Effector memory CD4-positive, alpha-beta T cell (primary cell): ENCODE measurements at places on chromosomes 4 and X.

DNA sequence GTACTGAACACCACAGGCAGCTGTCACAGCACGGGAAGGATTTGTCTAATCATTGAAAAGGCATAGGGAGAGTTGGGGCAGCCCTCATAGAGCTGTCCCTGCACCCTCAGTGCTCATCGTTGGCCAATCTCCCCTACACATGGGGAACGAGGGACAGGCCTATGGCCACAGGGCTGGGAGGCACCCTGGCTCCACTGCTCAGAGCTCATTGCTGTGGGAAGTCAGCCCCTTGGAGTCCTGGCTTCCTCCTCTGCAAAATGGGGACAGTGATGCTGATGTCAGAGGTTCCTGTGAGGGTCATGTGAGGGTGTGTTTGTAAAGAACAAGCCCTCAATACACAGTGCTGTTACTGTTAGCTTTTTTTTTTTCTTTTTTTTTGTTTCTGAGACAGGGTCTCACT, 19.3 kb upstream of the HTRA3 start:
- no peak for DNase-seq
- no peak overlapping the region for H3K4me3 ChIP-seq
- H3K36me3 ChIP-seq: no peaks in the 10 kb centered on the region
- no peaks in the 10 kb centered on the region for H3K4me1 ChIP-seq
- no peak overlapping the region for H3K27ac ChIP-seq

DNA sequence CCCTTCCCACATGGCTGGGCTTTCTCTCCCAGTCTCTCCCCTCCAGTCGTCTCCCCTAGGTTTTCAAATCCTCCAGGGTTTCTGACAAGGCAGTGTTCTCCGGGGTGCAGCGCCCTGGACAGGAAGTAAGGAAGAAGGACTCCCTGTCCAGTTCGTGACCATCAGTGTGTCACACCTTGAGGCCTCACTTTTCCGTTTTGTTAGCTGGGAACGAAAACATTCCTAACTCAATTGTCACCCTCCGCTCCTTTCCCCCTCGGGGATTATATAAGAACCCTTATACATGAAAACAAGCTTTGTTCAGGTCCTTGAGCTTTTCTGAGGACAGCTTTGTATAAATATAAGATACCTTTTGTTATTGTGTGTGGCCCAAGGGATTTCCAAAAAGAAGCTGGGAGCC, 92.1 kb downstream of the KDR start:
- no peaks in the 10 kb centered on the region for H3K36me3 ChIP-seq
- DNase-seq: no peak
- no peaks in the 10 kb centered on the region for H3K27me3 ChIP-seq
- no peaks in the 10 kb centered on the region for H3K4me1 ChIP-seq
- no peak overlapping the region for H3K4me3 ChIP-seq

DNA sequence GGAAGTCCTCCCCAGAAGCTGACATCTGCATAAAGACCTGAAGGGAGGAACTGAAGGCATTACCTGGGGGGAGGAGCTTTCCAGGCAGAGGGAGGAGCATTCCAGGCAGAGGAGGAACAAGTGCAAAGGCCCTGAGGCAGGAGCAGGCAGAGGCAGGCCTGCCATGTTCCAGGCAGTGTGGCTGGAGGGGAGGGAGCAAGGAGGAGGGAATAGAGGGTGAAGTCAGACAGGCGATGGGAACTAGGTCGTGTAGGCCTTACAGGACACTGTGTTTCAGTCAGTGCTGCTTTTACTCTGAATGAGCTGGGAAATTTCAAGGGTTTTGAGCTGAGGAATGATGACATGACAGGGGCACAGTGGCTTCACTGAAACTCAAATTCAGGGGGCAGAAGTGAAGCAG, 292.7 kb downstream of the BCOR start:
- no peaks in the 10 kb centered on the region for H3K4me1 ChIP-seq
- H3K36me3 ChIP-seq: no peaks in the 10 kb centered on the region
- DNase-seq: no peak

DNA sequence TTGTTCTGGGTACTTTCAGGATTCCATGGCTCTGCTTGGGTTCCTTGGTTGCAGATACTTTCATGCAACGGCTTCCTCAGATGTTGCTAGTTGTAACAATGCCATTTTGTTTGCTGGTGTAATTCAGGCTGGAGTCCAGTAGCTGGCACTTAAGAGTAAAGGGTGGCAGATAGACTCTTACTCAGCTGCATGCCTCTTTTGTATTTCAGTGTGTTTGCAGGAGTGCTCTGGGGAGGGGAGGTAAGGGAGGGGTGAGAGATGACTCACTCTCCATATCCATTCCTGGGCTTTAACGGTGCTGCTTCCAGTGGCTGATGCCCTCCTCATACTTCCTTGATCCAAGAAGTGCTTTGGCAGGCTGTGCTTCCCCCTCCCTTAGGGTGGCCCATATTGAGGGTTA, 155.2 kb downstream of the ZNF330 start:
- no peaks in the 10 kb centered on the region for H3K27me3 ChIP-seq
- H3K4me3 ChIP-seq: no peak overlapping the region
- no peak overlapping the region for H3K27ac ChIP-seq
- DNase-seq: no peak
- no peaks in the 10 kb centered on the region for H3K4me1 ChIP-seq

GRCh38 chrX:133337250-133337649, 78.0 kb downstream of the GPC4 start:
- H3K4me1 ChIP-seq: no peaks in the 10 kb centered on the region
- no peak overlapping the region for H3K4me3 ChIP-seq
- H3K27me3 ChIP-seq: no peaks in the 10 kb centered on the region
- no peak for DNase-seq

DNA sequence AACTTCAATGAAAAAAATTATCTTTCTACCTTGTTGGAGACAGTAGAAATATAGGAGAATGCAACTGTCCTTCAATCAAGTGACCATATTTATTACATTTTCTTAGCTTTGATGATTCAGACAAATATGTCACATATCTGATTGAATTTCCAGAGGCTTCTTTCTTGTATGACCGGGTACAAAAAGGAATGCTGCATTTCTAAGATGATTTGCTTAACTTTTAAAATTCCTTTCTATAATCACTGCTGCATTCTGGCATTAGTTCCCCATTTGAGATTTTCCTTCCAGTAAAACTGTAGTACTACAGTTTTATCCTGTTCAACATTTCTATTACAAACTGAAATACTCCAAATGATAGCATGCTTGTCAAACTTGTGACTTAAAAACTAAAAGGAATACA, 5.2 kb downstream of the MFSD8 start:
- H3K4me3 ChIP-seq: no peak overlapping the region
- H3K4me1 ChIP-seq: no peaks in the 10 kb centered on the region
- H3K27me3 ChIP-seq: no peaks in the 10 kb centered on the region
- H3K36me3 ChIP-seq: no peaks in the 10 kb centered on the region

GRCh38 chrX:91414713-91415112, 19.9 kb upstream of the PABPC5 start:
- no peak for DNase-seq
- no peaks in the 10 kb centered on the region for H3K27me3 ChIP-seq
- no peaks in the 10 kb centered on the region for H3K4me1 ChIP-seq
- no peaks in the 10 kb centered on the region for H3K36me3 ChIP-seq

DNA sequence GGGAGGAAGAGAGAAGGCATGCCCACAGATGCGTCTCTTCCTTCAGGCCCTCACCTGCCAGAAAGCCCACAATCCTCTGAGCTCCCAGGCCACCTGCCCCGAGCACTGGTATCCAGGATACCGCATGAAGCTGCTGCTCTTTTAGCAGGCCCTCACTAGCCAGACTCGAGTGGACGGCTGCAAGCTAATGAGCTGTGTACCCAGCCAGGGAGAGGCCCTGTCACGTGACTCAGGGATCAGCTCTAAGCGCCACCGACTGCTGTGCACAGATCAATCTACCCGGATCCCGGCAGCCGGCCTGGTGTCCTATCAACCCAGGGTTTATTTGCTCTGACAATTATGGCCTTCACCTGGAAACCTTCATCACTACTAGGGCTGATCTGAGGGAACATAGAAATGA, 39.0 kb downstream of the BCOR start:
- no peaks in the 10 kb centered on the region for H3K4me1 ChIP-seq
- H3K27ac ChIP-seq: no peak overlapping the region
- no peaks in the 10 kb centered on the region for H3K27me3 ChIP-seq
- no peak overlapping the region for H3K4me3 ChIP-seq
- H3K36me3 ChIP-seq: peaks cover 55% of the 10 kb centered on the region

DNA sequence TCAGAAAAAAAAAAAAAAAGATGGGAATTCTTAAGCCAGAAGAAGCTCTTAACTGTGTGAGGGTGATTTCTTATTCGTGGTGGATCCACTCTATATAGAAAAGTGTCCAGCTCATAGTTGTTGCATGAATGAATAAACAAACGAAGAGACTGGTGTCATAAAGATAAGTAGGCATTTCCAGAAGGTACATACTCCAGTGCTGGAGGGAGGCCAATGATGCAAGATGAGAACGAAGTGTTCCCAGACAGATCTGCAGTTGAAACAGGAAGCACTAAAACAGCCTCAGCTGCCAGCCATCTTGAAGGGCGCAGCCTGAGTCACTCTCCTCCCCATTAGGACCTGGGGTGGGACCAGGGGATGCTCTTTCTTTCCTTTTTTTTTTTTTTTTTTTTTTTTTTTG, 47.4 kb upstream of the HOPX start:
- H3K27ac ChIP-seq: no peak overlapping the region
- no peaks in the 10 kb centered on the region for H3K4me1 ChIP-seq
- no peaks in the 10 kb centered on the region for H3K36me3 ChIP-seq
- no peak for DNase-seq
- H3K4me3 ChIP-seq: no peak overlapping the region
- H3K27me3 ChIP-seq: no peaks in the 10 kb centered on the region

DNA sequence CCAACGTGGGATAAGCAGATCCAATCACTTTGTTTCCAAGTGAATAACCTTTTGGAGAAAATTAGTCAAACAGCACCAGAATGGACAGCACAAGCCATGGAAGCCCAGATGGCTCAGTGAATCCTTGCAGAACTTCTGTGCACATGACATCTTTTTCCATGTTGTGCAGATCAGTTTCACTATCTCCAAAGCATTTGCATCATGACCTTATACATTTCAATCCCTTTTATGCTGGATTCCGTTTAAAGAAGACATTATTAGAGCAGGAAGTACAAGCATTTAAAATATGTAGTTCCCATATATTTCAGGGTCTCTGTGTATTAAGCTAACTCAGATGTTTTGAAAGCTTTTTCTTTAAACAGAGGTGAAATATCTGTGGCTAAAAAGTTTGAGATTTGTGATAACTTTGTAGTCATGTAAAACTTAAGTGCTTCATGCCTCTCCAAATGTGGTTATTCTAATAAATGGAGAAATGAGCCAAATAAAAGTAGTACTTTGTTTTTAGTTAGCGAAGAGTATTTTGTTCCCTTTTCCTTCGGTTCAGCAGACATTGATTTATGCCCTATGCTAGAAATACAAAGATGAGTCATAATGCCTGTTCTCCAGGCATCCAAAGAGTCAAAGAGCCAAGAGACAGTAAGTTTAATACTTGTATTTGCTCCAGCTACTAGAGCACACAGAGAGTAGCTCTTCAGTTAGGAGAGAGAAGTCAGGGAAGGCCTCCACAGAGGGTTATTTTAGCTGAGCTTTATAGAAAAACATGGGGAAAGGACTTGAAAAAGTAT, 39.0 kb downstream of the PLAC8 start:
- DNase-seq: no peak
- no peak overlapping the region for H3K27ac ChIP-seq
- peaks cover 30% of the 10 kb centered on the region for H3K36me3 ChIP-seq
- H3K4me3 ChIP-seq: no peak overlapping the region
- H3K27me3 ChIP-seq: no peaks in the 10 kb centered on the region
- H3K4me1 ChIP-seq: no peaks in the 10 kb centered on the region

DNA sequence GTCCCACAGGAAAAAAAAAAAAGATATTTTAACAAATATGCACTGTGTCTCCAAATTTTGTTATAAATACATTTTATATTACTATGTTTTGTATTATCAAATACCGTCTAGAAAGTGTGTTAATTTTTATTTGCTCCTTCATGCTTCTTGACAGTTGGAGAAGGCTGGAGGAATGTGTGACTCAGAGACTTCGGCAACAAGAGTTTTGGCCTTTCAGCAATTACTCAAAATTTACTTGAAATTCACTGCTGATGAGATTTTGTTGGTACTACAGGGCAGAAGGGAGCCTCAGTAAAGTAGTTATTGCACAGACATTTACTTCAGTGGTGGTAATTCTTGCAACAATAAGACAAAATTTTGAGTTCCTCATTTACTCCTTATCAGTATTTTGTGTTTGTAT, 2164.0 kb downstream of the PCDH7 start:
- DNase-seq: no peak
- no peaks in the 10 kb centered on the region for H3K27me3 ChIP-seq
- H3K4me1 ChIP-seq: no peaks in the 10 kb centered on the region
- no peaks in the 10 kb centered on the region for H3K36me3 ChIP-seq
- H3K4me3 ChIP-seq: no peak overlapping the region

DNA sequence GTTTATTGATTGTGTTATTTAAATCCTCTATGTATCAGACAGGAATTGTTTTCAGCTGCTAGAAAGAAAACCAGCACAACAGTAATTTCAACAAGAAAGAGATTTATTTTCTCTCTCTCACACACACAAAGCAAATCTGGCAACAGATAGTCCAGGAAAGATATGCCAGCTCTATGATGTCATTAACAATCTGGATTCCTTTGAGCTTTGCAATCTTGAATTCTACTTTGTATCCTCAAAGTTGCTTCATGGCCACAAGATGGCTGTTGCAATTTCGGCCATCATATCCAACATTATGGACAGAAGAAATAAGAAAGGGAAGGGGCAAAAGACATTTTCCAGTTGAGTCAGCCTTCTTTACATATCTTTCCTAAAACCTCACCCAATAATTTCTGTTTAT, 19.8 kb upstream of the FMR1 start:
- no peaks in the 10 kb centered on the region for H3K36me3 ChIP-seq
- H3K4me1 ChIP-seq: no peaks in the 10 kb centered on the region
- no peak for DNase-seq

- no peak overlapping the region for H3K27ac ChIP-seq
- no peak for DNase-seq
- peaks cover 28% of the 10 kb centered on the region for H3K36me3 ChIP-seq
- H3K4me3 ChIP-seq: no peak overlapping the region
- no peaks in the 10 kb centered on the region for H3K4me1 ChIP-seq
These were observed 43.7 kb downstream of the ANTXR2 start for GRCh38 chr4:80029364-80029763.

- H3K27ac ChIP-seq: no peak overlapping the region
- no peak for DNase-seq
- H3K4me3 ChIP-seq: no peak overlapping the region
- H3K36me3 ChIP-seq: no peaks in the 10 kb centered on the region
These were observed 4.9 kb downstream of the UGT8 start for GRCh38 chr4:114603497-114603896.
